ENCODE measurements at places on chromosomes 11 and 22.

GRCh38 chr11:838441-839279, 3.7 kb downstream of the POLR2L start:
- DNase-seq = no peak

- no peak for DNase-seq
Measured at GRCh38 chr22:49106096-49106841, 721.4 kb downstream of the BRD1 start.

GRCh38 chr11:8317159-8317558, 53.5 kb upstream of the LMO1 start:
- DNase-seq = no peak

DNA sequence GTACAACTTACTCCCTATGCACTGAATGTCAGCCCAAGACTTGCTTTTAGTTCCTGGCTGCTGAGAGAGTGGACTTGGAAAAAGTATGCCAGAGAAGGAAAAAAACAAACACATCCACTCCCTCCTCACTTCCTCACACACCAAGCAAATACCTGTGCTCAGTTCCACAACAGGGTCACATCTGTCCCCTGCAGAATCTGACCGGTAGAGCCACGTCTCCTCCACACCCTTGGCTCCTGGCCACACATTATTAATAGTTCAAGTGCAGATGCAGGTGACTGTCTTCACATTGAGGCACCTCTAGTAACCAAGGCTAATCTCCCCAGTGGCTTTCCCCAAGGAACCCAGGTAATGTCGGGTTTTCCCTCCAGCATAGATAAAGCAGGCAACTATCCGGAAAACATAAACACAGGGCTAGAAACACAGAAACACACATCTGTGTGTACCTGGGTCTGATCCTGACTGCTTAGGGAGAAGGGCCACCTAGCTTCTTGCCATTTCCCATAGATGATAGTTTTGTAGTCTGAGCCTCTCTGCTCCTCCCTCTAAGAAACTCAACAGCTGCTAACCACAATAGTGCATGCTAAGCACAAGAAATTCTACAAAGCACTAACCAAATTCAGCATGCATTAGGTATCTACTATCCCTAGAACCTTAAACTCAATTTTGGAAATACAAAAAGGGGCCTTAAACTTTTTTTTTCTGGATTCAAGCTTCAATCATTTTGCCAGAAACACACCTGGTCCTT, 10.2 kb downstream of the SYTL2 start:
- DNase-seq = no peak

DNA sequence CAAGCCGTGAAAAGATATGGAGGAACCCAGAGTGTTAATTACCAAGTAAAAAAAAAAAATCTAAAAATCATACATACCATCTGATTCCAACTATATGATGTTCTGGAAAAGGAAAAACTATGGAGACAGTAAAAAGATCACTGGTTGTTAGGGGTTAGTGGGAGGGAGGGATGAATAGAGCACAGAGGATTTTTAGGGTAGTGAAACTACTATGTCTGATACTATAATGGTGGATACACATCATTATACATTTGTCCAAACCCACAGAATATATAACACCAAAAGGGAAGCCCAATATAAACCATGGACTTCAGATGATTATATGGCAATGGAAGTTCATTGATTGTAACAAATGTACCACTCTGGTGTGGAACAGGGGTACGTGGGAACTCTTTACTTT, 74.1 kb downstream of the ENTHD1 start:
- no peak for DNase-seq

DNA sequence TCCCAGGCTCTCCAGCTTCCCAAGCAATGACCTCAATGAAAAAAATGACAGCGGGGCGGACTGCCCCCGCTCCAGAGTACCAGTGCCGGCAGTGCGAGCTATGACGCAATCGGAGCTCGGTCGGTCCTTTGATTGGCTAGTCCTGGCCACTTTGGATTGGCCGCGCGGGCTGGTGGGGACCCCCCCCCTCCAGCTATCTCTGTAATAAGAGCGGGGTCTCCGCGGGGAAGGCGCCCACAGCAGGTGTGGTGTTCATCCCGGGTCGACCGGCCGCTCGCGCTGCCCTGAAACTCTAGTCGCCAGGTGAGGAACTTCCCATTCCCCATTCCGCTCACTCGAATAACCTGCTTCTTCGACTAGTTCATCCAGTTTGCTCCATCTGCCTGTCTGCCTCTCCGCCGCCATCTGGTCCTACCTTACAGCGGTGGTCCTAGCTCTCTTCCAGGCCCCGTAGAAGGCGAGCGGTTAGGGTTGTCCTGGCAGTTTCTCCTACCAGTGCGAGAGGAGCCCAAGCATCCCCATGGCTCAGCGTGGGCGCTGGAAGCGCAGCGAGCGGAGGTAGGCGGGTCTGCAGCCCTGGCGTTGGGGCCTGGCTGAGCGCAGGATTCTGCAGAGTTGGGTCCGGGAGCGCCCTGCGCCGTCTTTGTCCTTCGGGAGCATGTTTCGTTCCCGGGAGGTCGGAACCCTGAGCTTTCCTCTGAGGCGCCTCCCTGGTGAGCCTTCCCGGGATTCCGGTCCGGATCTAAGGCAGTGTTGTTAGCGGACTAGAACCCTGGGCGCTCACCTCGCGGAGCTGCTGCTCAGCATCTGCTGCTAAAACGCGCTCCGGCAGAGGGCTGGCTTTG, at the start of gene CALCB:
Gene CALCB (plus strand): TSS at position 233 of the 845 bp plus-strand sequence. CDS start 1,126 bp downstream, outside the sequence.
- DNase-seq = peak; percentile 28

DNA sequence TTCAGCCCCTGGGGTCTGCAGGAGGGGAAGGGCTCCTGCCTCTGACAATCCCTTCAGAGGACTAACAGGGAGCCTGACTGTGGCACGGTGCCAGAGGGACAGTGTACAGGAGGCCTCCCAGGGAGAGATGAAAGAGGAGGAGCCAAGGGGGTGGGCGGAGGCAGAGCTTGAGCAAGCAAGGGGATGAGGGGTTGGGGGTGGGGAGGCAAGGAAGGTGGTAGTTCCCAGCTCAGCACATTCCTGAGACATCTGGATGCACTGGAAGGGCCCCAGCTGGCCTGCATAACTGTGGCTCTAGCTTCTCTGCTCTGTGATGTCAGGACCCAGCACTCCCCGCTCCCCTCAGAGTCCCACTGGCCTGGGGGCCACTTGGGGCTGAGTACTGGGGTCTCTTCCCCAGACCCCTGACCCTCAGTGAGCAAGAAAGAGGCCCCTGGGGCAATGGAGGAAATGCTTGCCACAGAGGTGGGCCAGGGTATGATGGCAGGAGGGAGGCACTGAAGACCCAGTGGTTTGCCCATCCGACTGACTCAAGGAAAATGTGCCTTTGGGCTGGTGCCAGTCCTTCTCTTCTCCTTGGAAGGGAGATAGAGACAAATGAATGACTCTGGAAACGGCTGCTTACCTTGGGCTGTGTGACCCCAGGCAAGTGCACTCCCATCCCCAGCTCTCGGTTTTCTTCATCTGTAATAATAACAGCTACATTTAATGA, 13.3 kb downstream of the CREB3L1 start:
- DNase-seq = no peak

- no peak for DNase-seq
Measured at GRCh38 chr11:78808923-78809322, 234.3 kb upstream of the NARS2 start.

- DNase-seq = no peak
Measured at GRCh38 chr11:131985846-131986301, 615.5 kb downstream of the NTM start.

DNA sequence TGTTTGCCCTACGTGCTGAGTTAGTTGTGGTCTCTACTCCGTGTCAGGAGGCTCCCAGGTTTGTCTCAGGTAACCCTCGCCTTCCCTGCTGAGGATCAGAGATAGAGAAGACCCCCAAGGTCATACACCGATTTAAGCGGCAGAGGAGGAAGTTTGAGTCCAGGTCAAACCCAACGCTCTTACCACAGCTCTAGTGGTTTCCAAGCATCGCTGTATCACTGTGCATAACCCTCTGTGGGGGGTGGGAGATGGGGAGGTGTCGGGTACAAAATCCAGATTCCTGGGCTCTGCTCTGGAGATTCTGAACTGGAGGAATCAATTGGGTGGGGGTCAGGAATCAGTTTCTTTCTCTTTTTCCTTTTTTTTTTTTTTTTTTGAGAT, 627 bp downstream of the DNAJC4 start:
- no peak for DNase-seq

- no peak for DNase-seq
Measured at GRCh38 chr11:14323118-14323676, 35.8 kb downstream of the RRAS2 start.

- no peak for DNase-seq
Measured at GRCh38 chr11:117428186-117428855, 100.7 kb downstream of the CEP164 start.

GRCh38 chr22:27840436-27840835, 38.9 kb upstream of the MN1 start:
- no peak for DNase-seq

- DNase-seq = no peak
Measured at GRCh38 chr11:67680696-67681470, 6.5 kb upstream of the ALDH3B2 start.

GRCh38 chr11:36132940-36133339, 156.3 kb downstream of the COMMD9 start:
- DNase-seq = no peak

- DNase-seq = no peak
Measured at GRCh38 chr22:46857142-46857884, 94.9 kb downstream of the TBC1D22A start.

- DNase-seq = no peak
Measured at GRCh38 chr22:40182231-40182835, 4.6 kb downstream of the TNRC6B start.

- DNase-seq = no peak
Measured at GRCh38 chr11:80524349-80524748, 1083.5 kb upstream of the TENM4 start.

DNA sequence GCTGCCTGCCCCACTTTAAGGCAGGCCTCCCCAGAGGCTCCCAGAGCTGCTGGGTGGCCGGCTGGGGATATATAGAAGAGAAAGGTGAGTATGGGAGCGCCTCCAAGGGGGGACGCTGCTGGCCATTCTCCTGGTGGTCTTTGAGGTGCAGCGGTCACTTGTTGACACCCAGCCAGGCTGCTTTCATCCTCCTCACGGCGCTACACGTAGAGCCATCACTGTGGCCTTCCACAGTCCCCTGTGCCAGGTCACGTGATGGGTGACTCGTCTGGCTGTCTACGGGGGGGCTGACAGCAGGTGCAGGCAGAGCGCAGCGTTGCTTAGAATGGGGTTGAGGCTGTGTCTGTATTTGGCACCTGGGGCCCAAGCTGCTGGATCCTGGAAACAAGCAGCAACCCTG, 1.9 kb downstream of the ACR start:
- DNase-seq = no peak

GRCh38 chr11:121777056-121777455, 324.3 kb upstream of the SORL1-AS1 start:
- DNase-seq = no peak

DNA sequence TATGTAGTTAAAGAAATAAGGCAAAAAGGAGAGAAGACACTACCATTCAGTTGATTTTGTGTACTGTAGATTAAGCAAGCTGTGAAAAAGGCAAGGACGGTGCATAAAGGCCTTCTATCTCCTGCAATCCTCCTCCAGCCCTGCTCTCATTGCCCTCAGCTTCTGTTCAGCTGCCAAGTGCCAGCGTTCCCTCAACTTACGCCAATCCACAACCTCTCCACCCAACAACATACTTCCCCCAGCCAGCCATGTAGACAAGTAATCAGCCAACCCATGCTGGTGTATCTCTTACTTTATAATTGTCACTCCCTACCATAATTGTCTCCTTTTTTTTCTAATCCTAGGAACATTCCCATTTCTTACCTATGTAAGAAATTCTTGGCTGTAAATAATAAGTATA, 30.1 kb upstream of the ANO5 start:
- DNase-seq = no peak

DNA sequence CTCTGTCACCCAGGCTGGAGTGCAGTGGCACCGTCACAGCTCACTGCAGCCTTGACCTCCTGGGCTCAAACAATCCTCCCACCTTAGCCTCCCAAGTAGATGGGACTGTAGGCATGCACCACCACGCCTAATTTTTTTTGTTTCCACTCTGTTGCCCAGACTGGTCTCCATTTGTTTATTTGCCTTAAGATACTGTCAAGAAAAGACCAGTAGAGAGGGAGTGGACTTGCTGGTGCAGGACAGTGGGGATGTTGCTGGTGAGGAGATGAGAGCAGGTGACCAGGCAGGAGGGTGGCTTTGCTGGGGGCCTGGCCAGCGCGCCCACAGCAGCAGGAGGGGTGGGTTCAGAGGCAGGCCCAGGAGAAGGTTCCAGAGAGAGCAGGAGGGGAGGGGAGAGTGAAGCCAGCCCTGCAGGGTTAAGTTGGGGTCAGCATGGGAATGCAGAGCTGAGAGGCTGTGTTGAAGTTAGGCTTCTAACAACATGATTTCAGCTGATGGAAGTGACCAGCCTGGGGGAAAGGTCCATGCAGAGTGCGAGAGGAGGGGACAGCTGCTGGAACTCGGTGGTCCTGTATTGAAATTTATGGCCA, 35.8 kb downstream of the NADSYN1 start:
- no peak for DNase-seq

DNA sequence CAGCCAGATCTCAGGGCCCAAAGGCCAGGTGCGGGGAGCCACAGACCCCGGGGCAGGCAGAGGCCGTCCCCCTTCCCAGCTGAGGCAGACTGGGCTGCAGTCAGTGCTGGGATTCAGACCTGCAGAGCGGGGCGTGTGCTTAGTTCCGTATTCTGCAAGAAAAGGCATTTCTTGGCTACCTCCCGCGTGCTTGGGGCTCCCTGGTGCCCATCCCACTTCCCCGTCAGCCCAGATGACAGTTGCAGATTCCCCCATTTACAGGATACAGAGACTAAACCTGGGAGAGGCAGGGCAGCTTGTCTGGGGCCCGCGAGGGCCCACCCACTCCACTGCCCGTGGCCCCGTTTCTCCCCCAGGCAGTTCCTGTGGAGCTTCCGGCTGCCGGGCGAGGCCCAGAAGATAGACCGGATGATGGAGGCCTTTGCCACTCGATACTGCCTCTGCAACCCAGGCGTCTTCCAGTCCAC, 18.3 kb downstream of the CYTH4 start:
- DNase-seq = peak; percentile 50

GRCh38 chr11:17154409-17155159, 53.2 kb downstream of the PIK3C2A start:
- DNase-seq = no peak

- no peak for DNase-seq
Measured at GRCh38 chr11:107494055-107494454, 36.4 kb upstream of the CWF19L2 start.

DNA sequence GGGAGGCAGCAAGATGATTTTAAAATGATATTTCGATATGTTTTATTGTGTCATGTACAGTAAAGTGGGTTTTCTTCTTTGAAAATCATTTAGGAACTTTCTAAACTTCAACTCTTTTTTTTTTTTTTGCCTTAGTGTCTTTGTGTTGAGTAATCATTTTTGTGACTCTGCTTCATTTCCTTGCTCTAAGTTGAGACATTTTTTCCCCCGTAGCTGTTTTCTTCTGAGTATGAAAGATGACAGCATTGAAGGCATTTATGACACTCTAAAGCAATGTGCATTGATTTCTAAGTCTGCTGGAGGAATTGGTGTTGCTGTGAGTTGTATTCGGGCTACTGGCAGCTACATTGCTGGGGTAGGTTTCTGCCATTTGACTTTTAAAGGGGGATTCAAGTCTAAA, 23.5 kb downstream of the RRM1 start:
- no peak for DNase-seq

GRCh38 chr11:13168271-13168670, 109.3 kb upstream of the BMAL1 start:
- DNase-seq = no peak

GRCh38 chr11:73804712-73805111, 17.0 kb downstream of the MRPL48 start:
- no peak for DNase-seq

All from activated naive CD4-positive, alpha-beta T cell treated with Interleukin-2 at 50 U/mL for 16 hours (primary cell).